ENCODE measurements at places on chromosomes 2 and 18.
A peak's percentile ranks its signal among the peaks of the same experiment; 100 is the strongest.

DNA sequence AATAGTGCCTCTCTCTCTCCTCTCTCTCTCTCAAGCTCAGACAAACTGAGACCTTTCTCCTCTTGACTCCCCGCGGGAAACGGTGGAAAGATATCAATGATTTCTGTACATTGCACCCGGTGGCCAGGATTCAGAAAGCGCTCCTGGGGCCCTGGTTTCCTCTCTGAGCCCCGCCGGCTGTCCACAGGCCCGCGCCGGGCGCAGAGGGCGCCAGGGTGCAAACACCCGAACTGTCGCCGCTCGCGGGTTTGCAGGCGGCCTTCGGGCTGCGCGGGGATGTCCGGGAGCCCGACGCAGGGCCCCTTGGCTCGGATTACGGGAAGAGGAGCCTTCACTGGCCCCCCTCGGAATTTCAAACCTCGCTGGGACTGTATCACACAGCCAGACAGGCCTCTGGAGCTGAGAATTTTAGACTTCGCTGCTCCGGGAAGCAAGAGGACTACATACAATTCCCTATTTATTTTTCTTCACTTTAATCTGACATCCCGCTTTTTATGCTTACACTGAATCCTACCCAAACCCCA is 5.2 kb upstream of the EN1 start:
- no peak for DNase-seq

- no peak for DNase-seq
Observed at GRCh38 chr2:179298666-179299065, 34.0 kb upstream of the SESTD1 start.

GRCh38 chr2:85681372-85681763 is 12.8 kb upstream of the GNLY start:
- peak; percentile 64 for DNase-seq

DNA sequence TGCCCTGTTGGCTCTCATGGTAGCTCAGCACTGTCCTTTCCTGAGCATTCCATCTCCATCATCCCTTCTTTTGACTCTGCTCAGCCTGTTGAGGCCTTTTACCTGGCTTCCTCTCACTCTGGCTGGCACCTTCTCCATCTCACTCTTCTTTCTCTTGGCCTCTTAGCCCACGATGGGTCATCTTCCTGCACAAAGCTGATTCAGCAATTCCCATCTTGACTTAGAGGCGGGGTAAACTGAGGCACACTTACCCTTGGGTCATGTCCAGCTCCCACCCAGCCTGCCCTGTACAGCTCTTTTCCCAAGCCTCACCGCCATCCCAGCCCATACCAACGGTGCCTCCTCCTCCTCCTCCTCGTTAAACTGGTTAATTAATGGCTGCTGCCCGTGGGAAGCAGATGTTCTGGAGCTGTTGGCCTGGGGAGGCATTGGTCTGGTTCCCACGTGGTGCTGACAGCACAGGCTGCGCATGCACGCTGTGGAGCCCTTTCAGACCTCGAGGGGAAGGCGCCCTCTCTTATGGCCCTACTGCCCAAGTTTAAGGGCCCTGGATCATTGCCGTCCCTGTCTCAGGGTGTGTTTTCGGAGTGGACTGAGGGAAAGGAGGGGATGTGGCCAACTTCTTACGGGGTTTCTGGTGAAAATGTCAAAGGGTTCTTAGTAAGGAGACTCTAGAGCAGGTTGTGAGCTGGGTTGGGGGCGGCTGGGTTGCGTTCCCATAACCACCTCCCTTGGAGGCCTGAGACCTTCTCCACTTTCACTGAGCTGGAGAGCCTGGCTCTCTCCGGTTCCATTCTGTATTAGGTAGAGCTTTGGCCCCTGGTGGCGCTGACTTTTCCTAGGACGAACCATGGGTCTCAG is 10.9 kb downstream of the WNT10A start:
- no peak for DNase-seq

DNA sequence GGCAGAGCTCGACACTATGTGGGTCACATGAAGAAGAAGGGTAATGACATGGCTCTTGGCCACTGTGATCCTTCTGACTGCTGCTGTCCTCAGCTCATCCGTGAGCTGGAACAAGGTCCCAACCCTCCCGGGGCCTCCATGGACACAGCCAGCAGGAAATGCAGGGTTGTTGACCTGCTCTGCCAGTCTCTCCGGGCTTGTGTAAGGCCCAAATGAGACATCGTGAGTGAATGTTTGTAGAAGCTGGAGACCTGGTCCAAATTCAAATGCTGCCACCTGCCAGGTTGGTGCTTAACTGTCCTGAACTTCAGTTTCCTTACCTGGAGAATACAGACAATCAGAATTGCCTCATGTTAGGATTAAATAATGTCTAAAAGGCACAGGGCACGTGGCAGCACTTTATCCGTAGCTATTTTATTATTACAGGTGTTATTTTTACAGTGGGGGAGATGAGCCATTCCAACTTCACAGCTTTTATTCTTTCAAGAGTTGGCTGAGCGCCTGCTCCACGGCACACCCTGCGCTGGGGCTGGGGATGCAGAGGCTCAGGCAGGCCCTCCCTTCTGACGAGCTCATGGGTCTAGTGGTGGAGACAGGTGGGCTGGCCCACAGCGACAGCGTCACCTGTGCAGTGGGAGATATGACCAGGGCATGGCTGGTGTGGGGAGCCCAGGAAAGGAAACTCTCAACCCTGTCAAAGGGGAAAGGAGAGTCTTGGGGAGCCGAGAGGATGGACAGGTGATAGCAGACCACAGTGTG is 15.1 kb downstream of the ARHGEF4 start:
- no peak for DNase-seq

GRCh38 chr2:236745420-236746210 is 176.0 kb downstream of the ACKR3 start:
- peak; percentile 64 for DNase-seq

DNA sequence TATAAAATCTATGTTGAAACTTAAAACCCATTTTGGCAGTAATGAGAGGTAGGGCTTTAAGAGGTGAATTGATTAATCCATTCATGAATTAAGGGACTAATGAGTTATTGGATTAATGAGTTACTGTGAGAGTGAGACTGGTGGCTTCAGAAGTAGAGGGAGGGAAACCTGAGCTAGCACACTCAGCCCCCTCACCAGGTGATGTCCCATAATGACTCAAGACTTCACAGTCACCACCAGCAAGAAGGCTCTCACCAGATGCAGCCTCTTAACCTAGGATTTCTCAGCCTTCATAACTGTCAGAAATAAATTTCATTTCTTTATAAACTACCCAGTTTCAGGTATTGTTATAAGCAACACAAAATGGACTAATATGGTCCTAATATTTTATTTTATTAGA is 621.7 kb upstream of the ACVR2A start:
- DNase-seq, result no peak

DNA sequence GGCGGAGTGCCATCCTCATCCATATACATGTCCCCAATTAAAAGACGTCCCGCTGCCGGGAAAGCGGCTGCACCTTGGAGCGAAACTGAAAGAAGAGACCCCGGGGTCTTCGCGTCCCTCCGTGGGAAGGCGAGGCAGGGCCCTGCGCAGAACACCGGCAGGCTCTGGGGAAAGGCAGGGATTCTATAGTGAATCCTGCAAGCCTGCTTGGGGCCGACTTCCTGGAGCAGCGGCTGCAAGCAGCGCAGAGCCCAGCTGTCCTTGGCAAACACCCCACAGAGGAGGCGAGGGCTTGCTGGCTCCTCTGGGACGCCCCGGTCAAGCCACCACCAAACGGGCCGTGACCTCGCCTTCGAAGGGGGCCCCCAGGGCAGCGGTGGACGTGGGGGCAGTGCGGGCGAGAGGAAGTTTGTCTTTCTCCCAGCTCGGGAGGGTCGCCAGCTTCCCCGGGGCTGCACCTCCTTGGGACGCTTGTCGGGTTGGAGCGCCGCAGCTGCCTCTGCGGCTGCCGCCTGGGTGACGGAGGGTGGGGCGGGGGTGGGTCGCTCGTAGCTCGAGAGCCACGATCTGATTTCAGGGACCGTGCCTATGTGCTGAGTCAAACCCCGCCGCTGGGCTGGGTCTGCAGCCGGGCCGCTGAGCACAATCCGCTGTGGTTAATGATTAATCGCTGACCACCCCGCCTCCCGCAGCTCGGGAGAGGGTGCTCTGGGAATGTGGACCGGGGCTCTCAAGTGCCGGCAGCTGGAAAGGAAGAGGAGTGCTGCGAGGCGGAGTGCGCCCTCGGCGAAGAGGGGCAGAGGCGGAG is 486 bp upstream of the GPR39 start:
- DNase-seq, result peak; percentile 97

DNA sequence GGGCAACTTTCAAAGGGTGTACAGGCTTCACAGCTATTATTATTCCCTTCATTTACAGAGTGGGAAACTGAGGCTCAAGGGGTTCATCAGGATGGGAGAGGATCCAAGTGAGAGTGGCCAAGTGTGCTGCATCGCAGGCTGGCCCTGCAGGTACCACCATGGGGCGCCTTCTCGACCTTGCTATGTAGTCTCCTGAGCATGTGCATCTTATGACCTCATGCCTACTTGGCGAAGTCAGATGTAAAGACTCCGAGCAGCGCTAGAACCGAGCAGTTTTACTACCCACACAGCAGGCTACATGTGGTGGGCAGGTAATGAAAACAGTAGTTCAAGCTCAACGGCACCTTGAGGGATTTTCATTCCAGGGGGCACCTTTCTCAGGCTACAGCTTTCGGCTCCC is 42.0 kb downstream of the TFCP2L1 start:
- no peak for DNase-seq

DNA sequence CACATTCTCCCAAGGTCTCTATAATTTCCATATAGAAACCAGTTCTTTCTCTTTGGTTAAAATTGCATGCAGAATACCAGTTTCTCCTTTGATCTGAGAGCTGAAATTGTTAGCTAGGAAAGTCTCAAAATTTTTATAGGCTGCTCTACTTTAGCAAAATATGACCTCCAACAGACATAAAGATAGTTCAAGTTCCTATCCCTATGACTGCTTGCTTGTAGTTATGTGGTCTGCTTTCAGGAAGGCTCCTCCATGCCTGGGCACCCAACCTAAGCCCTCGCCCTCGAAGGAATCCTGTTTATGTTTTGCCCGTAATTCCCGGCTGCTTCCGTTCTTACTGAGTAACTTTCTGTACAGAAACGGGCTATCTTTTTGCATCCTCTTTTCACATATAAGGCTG is 28.0 kb upstream of the LTBP1 start:
- DNase-seq, result no peak

DNA sequence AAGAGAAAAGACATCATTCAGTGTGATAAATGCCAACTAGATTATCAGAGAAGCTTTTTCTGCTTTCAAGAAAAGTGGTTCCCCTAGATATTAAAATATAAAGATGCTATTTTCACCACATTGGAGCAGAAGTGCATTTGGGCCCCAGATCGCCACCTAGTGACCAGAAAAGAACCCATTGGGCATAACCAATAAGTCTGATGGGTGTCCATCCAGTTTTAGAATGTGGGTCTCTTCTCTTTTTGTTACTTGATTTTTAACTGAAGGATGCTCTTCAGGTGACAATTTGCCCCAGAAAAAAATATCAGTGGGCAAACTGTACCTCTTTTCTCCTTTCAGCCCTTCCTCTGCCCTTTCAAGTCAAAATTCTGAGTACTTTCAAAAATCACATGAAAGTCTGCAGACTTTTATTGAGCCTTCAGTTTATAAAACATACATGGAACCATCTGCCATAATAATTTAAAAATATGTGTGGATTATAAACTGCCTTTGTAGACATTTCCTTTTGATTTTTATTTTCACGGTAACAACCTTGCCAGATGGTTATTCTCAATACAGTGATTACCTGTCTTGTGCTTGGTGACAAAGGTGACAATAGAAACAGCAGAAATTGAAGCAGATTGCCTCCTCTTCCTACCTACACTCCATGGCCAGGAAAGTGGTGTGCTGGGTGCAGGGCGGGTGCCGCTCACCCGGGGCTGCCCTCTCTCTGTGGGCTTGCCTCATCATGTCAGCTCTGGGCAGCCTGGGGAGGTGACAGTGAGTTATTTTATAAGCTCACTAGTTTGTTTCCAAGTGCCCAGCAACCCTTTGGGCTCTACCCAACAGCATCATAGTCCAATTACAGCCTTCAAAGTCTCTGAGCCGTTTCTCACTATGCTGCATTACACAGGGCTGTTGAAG is 124.5 kb downstream of the DCDC2C start:
- DNase-seq, result peak; percentile 51

DNA sequence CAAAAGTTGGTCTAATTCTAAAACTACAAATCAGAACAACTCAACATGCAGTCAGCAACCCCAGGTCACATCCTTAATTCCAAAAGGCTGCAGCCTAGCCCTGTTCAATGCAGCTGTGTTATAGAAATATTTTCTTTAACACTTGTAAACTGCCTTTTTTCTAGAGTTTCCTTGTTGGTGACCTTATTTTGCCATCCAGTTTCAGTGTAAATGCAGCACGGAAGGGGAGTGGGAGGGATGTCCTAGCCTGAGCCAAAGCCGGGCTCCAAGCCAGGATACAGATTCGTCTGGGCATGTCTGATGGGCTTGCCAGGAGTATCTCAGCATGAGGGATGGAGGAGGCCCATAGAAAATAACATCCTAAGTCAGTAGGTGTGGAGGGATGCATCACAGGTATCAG is 17.7 kb upstream of the SP3 start:
- DNase-seq, result no peak

DNA sequence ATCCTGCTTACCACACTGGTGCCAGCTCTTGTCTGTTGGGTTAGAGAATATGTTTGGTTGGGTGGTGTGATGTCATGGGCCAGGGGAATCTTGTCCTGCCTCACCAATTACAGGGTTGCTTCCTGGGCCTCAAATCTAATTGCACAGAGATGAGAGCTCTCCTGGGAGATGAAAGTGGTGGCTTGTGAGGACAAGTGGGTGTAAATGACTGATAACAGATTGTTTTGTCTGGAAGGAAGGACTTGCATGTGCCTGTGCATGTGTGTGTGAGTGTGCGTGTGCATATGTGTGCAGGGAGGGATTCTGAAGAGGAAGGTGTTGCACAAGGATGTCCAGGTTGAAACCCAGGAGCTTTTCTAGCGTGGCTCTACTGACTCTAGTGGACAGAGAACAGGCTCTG is 271.9 kb downstream of the LOXHD1 start:
- no peak for DNase-seq

- DNase-seq, result no peak
Observed at GRCh38 chr2:193806088-193806774, 1611.5 kb upstream of the TMEFF2 start.

DNA sequence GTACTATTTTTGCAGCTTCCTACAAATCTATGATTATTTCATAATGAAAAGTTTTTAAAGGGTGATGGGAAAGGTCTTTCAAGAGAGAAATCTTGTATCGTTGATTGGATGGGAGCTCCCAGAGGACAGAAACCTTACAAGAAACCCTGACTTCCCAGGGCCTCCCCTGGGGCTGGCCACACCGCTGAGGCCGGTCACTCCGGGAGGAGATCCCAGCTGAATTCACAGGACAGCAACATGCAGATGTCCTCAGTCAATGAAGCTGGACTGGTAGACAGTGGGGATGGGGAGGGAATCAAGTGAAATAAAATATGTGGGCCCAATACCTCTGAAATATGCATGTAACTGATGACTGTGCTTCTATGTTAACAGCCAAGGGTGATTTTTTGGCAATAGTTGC is 135.6 kb downstream of the TFCP2L1 start:
- DNase-seq, result no peak

- DNase-seq, result no peak
Observed at GRCh38 chr18:26734760-26735159, 130.7 kb downstream of the AQP4 start.

- no peak for DNase-seq
Observed at GRCh38 chr2:28101892-28102291, 211.4 kb downstream of the BABAM2 start.

- DNase-seq, result no peak
Observed at GRCh38 chr18:9910661-9911060, 3.2 kb upstream of the VAPA start.
